ENCODE measurements at places on chromosomes 11 and 22.

- DNase-seq, result no peak
Measured at GRCh38 chr22:50446708-50447575, 27.9 kb downstream of the SBF1 start.

DNA sequence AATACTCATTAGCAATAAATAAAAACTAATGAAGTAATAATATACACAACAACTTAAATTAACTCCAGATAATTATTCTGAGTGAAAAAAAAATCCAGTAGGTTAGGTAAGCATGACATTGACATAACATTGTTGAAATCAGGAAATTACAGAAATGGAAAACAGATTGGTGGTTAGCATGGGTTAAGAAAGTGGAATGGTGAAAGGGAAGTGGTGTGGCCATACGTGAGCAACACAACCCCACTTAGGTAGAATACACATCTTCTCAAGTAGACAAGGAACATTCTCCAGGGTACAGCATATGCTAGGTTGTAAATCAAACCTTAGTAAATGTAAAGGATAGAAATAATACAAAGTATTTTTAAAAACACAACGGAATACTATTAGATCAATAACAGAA, 30.2 kb upstream of the CLTCL1 start:
- DNase-seq, result no peak

DNA sequence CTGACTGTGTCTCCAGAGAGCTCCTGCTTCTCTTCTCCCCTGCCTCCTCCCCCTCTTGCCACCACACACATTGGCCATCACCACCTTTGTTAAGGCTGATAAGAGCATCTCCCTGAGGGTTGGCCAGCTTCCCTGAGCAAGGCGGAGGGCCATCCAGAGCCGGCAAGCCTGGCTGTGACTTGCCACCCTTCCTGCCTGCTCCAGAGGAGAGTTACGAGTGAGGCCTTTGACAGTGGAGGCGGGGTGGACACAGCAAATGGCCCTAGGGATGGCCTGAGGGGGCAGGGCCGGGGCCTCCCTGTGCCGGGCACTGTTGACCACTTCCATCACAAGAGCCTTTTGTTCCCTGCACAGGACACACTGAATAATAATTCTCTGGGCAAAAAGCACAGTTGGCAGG, 5.4 kb downstream of the FREY1 start:
- no peak for DNase-seq

GRCh38 chr22:20089226-20089976, 9.4 kb downstream of the DGCR8 start:
- no peak for DNase-seq

DNA sequence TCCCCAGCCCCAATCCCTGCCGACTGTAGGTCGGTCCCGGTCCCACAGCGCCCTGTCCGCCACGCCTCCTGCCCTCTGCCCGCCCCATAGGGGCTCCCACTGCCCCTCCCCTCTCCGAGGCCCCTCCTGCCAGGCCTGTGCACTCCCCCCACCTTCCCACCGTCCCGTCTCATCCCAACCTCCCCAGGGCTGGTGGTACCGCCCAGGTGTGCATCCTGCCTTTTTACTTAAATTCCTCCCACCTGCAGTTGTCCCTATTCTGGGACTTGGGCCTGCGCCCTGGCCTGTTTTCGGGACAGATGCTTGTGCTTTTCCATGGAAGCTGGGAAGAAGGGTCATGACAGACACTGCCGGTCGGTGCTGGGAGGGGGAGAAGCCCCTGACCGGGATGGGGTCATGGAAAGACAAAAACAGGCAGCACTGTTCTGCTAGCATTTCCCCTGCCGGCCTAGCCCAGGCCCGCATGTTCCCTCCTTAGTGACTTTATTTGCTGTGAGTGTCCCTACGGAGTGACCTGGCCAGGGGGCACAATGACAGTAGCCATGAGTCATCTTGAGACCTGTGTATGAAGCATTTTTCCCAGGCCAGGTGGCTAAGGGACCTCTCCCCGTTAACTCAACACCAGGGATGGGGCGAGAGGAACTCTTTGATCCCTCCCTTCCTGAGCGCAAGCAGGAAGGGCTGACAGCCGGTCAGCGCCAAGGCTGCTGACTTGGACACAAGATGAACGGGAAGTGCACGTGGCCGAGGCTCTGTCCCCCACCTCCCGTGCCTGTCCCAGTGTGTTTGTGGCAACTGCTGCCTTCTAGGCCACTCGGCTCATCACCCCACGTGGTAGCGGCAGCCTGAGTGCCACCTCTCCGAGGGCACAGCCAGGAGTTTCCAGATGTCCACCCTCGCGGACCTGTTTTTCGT, 7.1 kb downstream of the TBX1 start:
- no peak for DNase-seq

DNA sequence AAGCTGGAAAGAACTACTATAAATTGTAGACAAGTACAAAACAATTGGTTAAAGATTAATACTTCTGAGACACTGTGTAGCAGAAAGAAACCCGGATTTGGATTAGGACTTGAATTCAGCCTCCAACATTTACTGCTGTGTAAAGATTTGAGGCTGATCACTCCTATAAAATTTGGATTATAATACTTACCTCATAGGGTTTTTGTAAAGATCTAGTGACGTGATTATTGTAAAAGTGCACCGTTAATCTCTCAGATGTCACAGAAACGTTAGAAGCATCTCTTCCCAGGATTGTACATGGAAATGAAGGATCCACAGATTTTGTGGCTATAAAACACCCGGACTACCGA, 323 bp upstream of the HIKESHI start:
- DNase-seq, result no peak

DNA sequence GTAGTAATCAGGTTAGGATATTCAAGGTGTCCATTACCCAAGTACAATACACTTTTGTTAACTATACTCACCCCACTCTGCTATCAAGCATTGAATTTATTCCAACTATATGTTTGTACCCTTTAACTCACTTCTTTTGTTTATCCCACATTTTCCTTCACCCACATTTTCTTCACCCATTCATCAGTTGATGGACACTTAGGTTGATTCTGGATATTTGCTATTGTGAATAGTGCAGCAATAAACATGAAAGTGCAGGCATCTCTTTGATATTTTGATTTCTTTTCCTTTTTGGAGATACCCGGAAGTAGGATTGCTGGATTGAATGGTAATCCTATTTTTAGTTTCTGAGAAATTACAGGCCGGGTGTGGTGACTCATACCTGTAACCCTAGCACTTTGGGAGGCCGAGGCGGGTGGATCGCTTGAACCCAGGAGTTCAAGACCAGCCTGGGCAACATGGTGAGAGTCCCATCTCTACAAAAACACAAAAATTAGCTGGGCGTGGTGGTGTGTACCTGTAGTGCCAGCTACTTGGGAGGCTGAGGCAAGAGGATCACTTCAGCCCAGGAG, 6.5 kb downstream of the TMEM25 start:
- DNase-seq, result no peak

DNA sequence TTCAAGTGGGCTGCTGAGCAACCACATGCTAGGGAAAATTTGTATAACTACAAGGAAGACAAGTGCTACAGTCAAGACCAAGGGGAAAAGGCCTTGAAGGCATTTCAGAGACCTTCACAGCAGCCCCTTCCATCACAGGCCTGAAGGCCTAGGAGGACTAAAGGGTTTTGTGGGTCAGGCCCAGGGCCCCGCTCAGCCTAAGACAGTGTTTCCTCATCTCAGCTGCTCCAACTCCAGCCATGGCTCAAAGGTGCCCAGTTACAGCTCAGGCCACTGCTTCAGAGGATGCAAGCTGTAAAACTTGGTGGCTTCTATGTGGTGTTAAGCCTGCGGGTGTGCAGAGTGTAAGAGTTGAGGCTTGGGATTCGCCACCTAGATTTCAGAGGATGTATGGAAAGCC, 260.5 kb downstream of the NXPE2 start:
- DNase-seq, result no peak

All from NCI-H510A (cell line).